NCI-H345 (cell line): ENCODE measurements at places on chromosomes 4 and X.
A peak's percentile ranks its signal among the peaks of the same experiment; 100 is the strongest.

GRCh38 chr4:112058433-112058832, 86.8 kb upstream of the FAM241A start:
- DNase-seq, result no peak

GRCh38 chrX:40420899-40421729, 159.7 kb upstream of the ATP6AP2 start:
- no peak for DNase-seq

- DNase-seq, result no peak
These were observed 25.3 kb downstream of the ARHGAP24 start for GRCh38 chr4:85500110-85500867.

GRCh38 chrX:107677501-107677901, 49.2 kb downstream of the PRPS1 start:
- DNase-seq, result no peak

DNA sequence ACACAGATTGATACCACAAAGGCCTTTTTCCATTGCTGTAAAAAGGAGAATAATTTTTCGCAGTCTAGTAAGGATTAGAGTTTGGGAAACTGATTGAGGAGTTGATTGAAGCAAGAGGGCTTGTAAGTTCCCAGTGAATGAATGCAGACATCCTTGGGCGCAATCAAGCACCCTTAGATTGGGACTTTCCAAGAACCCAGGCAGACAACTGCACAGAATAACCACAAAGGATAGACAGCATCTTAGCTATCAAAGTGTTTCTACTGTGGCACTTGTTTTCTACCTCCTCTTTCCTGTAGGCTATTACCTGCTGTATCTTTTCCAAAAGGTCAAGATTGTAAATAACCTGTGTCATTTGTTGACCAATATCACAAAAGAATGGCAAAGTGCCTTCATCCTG, 2.6 kb downstream of the COX18 start:
- no peak for DNase-seq

GRCh38 chr4:89352541-89352940, 44.9 kb upstream of the GPRIN3 start:
- DNase-seq, result no peak

DNA sequence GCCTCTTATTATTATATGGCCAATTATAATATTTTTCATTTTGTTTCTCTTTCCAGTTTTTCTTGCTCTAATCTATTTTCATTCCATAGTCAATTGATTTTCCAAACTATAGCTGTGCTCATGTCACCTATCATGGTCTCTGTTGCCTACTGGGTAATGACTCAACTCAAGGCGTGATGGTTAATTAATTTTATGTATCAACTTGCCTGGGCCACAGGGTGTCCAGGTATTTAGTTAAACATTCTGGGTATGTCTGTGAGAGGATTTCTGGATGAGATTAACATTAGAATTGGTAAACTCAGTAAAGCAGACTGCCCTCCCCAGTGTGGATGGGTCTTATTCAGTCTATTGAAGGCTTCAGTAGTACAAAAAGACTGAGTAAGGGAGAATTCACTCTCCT, 9.9 kb downstream of the FHIP1A start:
- DNase-seq, result no peak

GRCh38 chr4:150010525-150011126, 67.6 kb upstream of the DCLK2 start:
- DNase-seq, result peak; percentile 59

DNA sequence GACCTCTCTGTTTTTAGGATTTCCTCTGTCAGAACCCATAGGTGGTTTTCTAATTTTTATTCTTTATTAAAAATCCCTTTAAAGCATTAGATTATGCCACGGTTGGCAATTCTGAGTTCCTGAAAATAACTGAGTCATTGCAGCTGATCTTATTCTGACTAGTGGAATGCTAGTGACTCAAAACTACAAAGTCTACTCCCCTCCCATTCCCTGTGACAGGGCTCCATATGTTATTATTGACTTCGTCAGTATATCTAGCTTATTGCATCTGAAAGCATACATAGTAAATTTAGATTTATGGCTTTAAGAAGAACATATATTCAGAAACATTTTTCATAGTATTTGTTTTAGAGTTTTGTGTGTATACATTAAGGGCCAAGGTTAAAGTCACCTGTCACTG, 38.5 kb downstream of the HERC3 start:
- no peak for DNase-seq

GRCh38 chrX:96729053-96729452, 44.4 kb downstream of the DIAPH2 start:
- no peak for DNase-seq

DNA sequence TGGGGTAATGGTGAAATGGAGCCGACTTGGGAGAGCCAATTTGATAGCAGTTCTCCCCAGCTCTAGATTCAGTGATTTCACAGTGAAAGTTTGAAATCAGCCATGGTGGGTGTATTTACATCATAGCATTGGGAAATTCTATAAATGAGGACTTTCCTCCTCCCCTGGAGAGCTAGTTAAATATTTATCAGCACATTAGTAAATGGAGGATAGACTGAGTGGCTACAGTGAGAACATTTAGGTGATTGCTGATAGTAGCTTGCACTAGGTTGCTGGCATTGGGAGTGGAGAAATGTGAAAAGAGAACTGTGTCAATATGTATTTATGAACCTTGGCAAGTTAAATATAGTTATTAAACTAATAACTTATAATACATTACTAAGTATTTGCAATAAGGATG, 347.3 kb downstream of the CCSER1 start:
- no peak for DNase-seq

GRCh38 chr4:184850431-184851199, 24.8 kb upstream of the ACSL1 start:
- no peak for DNase-seq

- DNase-seq, result no peak
These were observed 185.6 kb downstream of the RAP1GDS1 start for GRCh38 chr4:98446499-98447375.

- DNase-seq, result no peak
These were observed 224.5 kb upstream of the PGRMC2 start for GRCh38 chr4:128512161-128512560.

DNA sequence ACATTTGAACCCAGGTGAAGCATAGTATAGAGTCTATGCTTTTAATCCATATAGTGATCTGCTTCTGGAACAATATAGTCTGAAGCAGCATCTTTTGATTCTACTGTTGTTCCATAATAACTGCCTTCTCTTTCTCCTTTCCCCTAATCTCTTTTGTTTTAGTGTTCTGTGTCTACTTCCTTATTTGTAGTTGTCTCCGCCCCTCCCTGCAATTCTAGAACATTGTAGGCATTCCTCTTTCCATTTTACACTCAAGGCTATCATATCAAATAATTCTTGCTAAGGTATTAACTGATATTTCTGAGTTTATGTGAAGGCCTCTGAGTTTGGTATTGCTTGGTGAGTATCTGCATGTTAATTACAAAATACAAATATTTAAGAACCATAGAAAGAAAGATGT, 11.6 kb downstream of the BLTP1 start:
- no peak for DNase-seq

GRCh38 chr4:56817840-56818491, 3.5 kb downstream of the SPINK2 start:
- no peak for DNase-seq

DNA sequence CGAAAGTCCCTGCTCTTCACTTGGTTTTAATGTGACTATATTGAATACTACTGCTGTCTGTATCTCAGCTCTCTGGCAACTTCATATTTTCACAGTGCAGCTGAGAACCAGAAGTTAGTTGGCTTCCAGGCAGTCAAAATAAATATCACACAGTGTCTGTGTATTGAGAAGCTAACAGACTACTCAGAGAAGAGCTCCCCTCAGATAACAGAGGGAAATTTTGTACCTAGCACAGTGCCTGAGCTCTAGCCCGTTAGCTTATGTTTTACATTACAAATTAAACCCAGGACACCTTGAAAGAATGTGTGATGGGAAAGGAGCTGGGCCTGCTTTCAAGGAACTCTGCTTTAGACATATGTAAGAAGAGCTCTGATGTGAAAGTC, 22.7 kb downstream of the JADE1 start:
- DNase-seq, result no peak

GRCh38 chr4:80705311-80705710, 325.2 kb upstream of the BMP3 start:
- DNase-seq, result no peak

GRCh38 chr4:5470318-5471198, 237.8 kb downstream of the EVC2 start:
- no peak for DNase-seq
